HFF-Myc (cell line): ENCODE measurements at places on chromosomes 4 and X.

- peak; percentile 87 for DNase-seq
Measured at GRCh38 chr4:76803522-76803921, 94.4 kb downstream of the SOWAHB start.

DNA sequence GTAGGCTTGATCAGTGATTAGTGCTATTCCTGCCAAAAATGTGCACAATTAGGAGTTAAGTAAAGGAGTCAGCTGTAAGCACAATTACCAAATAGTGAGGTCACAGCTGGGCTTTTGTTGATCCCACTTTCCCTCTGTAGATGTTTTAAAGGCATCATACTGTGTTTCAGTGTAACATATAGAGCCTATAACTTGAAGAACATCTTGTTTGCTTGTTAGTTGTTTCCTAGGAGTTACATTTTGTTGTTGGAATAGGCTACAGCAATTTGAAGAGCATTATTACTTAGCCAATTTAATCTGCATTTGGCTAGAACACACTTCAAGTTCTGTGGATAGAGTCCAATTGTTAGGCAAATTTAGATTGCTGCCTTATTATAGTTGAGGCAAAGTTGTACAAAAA is 210.7 kb upstream of the MAD2L1 start:
- DNase-seq: no peak

GRCh38 chr4:26058537-26058936 is 144.5 kb downstream of the SMIM20 start:
- no peak for DNase-seq

DNA sequence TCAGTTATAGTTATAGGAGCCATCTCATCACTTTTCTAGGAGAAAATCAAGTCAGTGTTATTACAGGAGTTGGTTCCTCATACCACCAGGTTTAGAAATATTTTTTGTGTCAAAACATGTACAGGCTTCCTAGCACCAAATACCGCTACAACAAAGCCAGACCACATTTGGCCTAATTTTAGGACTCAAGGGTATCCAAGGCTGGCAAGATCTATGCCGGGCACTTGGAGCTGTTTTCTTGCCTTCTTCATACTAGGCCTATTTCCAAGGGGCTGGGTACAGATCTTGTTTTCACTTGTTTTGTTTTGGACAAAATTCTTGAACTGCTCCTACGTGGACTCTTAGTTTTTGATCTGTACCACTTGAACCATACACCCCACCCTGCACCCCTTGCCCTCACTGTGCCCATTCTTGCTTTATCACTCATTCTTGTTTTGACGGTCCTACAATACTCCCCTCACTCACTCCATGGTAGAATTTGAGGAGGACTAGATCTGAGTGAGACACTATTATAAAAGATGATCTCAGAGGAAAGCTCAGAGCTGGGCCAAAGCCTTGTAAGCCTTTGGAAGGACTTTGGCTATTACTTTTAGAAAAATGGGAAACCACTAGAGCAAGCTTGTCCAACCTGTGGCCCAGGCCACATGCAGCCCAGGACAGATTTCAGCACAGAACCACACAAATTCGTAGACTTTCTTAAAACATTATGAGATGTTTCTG is 17.7 kb upstream of the TMEM144 start:
- no peak for DNase-seq

GRCh38 chr4:1534876-1535526 is 128.8 kb upstream of the NKX1-1 start:
- DNase-seq: no peak

DNA sequence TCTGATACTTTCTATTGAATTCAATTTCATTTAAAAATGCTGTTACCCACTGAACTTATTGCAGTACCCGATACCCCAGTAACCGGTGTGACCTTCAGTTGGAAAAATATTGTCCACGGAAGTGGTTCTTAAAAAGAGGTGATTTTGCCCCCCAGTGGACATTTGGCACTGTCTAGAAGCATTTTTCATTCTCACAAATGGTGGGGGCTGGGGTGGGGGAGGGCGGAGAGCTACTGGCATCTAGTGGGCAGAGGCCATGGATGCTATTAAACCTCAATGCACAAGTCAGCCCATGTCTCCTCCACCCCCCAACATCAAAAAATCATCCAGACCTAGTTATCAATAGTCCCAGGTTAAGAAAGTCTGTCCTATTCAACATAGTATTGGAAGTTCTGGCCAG is 19.6 kb upstream of the CHM start:
- DNase-seq: no peak

GRCh38 chr4:177229331-177229730 is 80.3 kb upstream of the NEIL3 start:
- no peak for DNase-seq

GRCh38 chrX:116009861-116010710 is 160.5 kb upstream of the AGTR2 start:
- no peak for DNase-seq

- DNase-seq: no peak
Measured at GRCh38 chr4:40562681-40563080, 67.0 kb downstream of the RBM47 start.

DNA sequence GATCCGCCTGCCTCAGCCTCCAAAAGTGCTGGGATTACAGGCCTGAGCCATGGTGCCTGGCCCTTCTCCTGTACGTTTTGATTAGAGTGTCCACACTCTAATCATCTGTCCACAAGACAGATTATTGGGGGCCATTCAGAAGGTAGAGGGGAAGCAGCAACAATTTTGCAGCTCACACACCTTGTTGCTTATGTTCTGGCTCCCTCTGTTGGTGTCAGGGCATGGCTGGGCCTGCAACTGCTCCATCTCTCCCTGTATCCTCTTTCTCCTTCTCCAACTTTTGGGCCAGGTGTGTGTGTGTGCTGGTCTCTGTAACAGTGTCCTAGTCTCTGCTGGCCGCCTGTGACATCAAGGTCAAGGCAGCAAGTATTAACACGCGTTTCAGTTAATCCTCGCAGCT is 125.5 kb upstream of the MBNL3 start:
- no peak for DNase-seq

- no peak for DNase-seq
Measured at GRCh38 chr4:124414276-124415040, 298.1 kb downstream of the ANKRD50 start.

DNA sequence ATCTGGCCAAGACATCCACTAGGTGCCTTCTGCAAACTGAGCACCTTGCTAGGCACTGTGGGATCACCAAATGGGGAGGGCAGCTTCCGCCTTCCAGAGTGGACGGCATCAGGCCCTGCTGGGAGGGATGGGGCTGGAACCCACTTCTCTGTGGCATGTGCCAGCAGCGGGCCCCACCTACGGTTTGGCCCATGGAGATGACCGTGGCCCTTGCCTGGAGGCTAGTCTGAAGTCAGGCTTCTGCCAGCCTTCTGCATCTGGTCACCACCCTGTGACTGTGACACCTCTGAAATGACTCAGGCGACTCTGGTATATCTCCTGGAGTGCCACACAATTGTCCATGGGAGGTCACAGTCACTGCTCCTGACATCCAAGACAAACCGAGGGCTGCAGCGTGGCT is 7.2 kb downstream of the SSR4 start:
- DNase-seq: no peak

DNA sequence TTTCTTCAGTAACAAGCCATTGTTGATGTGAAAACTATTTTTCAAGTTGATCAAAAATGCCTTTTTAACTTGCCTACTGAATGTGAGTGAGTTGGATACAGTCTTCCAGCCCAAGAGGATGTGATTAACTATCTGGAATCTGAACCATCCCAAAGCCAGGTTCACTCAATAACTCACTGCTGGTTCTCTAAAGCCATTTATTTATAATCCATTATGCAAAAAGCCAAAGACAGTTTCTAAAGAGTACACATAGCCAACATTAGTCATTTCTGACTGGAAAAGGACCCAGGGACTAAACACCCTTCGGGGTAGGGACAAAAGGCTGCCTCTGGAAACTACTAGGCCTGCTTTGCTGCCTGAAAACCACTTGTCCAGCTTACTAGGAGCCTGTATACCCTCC is 109.6 kb downstream of the SHROOM4 start:
- no peak for DNase-seq

DNA sequence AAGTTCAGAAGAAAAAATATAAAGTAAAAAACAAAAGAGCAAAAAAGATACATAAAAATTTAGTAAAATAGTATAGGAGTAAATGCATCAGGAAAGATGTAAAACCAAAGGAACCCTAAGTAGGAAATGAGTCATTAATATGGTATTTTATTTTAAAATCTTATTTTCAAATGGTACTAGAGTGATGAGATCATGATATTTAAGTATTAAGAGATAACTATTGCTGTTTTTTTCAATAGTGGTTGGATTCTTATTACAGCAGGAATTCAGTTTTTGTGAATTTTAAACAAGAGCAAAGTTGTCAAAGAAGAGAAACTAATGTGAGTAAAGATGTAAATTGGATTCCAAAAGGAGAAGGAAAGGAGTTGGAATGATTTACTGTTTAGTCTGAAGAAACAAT is 20.0 kb downstream of the EMCN start:
- DNase-seq: no peak

GRCh38 chr4:112593438-112594133 is 43.1 kb downstream of the ZGRF1 start:
- no peak for DNase-seq

DNA sequence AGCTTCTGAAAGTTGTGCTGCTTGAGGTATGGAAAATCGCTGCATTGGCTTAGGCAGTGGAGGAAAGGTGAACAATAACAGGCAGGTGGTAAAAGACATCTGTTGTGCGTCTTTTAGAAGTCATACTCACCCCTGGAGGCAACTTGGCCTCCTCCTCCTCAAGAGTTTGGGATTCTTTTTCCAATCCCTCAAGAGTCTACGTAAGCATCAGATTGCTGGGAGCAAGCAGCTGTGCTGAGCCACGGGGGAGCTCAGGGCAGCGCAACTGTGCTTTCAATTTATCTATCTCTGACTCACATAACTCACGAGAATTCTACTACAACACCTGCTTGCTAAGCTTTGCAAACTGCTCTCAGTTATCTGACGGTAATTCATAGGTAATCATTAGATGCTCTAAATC is 6.4 kb upstream of the RBMX2 start:
- DNase-seq: no peak
